ENCODE measurements at places on chromosomes 7 and 10. TPM values are rescaled to one million over a fixed set of nuclear protein-coding genes. Genes with fewer than 3 reads are reported as not detected.

GRCh38 chr10:95480102-95480900 is 80.9 kb downstream of the SORBS1 start:
- peak; percentile 36 for DNase-seq

GRCh38 chr10:10520491-10521385 is 496.9 kb upstream of the CELF2 start:
- DNase-seq, result no peak

DNA sequence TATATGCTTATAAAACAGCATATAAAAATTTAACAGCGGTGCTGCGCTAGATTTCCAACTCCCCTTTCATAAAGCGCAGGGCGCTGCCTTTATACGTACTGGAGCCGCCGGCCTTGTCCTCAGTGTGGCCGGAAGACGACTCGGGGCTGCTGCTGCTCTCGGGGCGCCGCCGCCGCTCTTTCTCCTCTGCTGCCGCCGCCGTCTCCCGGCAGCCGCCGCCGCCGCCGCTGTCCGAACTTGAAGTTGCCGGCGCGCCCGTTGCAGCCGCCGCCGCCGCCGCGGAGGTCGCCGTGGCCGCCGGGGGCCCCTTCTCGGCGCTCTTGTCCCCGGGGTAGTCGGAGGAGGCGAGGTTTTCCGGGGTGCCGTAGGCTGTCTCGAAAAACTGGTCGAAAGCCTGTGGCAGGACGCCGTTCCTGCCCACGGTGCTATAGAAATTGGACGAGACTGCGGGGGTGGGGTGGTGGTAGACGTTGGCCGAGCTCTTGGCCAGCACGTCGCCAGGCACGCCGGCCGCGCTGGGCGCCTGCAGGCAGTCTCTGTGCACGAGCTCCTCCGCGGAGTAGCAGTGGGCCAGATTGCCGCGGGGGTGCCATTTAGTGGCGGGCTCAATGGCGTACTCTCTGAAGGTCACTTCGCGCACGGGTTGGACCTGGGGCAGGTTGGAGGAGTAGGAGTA is 557 bp downstream of the HOXA11 start:
- DNase-seq, result no peak

- no peak for DNase-seq
These were observed 174.2 kb downstream of the KIAA1217 start for GRCh38 chr10:24382979-24383663.

- DNase-seq, result peak; percentile 86
These were observed 250.9 kb downstream of the TWIST1 start for GRCh38 chr7:18866359-18867036.

- no peak for DNase-seq
These were observed 54.0 kb downstream of the DNAH11 start for GRCh38 chr7:21596801-21597200.

DNA sequence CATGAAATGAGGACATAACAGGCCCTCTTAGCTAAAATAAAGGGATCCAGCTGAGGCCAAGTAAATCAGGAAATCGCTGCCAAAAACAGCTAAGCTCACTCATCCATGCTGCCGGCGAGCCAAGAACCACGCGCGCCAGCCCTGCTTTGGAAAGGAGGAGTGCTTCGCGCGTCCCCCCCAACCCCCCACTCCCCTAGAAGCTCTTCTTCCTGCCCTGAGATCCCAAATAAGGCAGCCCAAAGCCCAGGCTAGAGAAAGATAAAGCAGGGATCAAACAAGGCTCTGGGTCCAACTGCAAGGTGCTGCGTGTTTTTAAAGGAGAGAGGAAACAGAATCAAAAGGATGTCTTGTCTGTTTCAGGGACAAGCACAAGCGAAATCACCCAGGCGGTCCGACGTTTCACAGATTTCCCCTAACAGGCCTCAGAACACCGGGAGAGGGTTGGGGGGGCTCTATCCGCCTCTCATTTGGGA is 168.3 kb upstream of the AUTS2 start:
- DNase-seq, result peak; percentile 84

Gene TEX47
- total RNA-seq, result not detected

GRCh38 chr10:129765664-129766550 is 198.2 kb downstream of the EBF3 start:
- DNase-seq, result no peak

DNA sequence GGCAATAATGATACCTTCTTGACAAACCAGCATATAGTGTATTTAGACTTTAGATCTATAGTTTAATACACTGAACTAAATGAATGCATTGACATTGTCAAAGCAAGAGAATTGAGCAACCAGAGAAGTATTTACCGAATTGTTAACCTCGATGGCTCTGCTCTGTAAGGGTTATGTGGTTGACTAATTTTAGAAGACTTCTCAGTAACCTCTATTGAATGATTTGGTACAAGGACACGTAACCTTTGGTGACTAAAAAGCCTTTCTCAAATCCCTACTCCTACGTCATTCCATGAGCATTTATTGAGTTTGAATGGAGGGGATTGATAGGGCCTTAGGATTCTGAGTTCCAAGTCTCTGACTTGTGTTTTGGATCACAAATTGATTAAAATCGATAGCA is 67.6 kb downstream of the MDFIC start:
- DNase-seq, result no peak

Gene ZNF467
- total RNA-seq, result 3.6 TPM

DNA sequence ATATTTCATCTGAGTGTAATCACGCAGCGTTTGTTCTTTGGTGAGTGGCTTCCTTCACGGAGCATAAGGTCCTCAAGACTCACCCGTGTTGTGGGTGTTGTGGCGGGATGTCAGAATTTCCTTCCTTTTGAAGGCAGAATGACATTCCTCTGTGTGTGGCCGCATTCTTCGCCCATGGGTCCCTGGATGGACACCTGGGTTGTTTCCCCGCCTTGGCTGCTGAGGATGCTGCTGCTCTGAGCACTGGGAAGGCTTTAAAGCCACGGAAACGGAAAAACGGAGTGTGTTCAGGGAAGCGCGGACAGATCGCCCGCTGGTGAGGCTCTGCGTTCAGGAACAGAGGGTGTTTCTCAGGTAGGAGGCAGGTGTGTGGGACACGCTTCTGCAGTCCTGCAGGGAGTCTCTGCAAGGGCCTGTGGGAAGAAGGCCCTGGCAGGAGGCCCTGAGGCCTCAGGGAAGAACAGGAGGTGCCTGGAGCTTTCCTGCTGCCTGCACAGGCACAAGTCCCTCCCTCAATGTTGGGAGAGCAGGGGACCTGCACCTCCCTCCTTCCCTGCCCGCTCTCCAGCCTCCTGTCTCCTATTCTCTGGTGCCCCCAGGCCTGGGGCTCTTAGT is 35.7 kb upstream of the SHH start:
- no peak for DNase-seq

DNA sequence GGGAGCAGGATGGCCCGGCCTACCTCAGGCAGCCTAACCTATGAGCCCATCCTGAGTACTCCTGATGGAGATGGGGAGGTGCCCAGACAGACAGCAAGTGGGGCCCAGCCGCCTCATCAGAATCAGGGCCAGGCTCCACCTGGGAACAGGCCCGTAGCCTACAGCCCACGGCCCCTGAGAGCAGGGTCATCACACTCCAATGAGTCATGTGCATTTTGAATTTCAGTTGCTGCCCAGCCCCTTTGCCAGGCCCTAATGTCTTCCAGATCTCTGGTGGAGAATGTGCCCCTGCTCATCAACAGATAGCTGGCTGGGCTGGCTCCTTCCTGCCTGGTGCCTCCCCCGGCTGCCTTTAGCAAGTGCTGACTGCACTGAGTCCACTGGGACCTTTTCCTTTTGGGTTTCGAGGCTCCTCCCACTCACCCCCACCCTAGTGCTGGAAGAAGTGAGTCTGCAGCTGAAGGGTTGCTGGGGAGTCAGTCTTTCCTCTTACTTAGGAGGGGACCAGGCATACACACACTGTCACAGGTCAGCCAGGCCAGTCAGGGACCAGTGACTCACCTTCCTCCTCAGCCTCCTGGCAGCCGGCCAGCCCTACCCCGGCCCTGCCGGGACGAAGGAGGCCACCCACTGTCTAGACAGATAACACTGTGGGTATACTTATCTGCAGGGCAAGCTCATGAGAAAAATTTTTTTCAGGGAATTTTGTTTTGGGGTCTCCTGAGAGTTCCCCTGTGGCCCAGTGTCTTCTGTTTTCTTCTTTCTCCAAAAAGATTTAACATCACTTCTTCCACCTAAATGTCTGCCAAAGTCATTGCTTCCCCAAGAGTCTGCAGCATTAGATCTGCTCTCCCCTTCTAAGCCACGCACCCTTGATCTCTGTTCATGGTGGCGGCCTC is 9.1 kb upstream of the ASIC3 start:
- no peak for DNase-seq

Gene CALHM3
- total RNA-seq, result not detected

Gene SLC13A1
- not detected for total RNA-seq

DNA sequence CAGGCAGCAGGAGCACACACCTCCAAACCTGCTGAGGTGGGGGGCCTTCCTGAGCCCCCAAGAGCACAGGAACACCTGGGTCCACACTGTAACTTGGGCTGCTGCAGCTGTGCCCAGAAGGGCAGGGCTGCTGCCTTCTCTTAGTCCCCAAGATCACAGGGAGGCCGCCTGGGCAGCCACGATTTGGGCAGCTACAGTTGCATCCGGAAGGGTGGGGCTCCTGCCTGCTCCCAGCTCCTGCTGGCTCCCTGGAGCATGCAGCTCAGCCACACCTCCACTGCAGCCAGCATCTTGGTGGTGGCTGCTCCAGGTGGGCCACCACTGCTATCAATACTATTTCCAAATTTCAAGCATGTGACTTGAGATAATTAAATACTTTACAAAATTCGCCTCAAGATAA is 38.5 kb upstream of the AGMO start:
- no peak for DNase-seq

- DNase-seq, result no peak
These were observed 62.5 kb upstream of the TOMM7 start for GRCh38 chr7:22884911-22885788.
